ENCODE measurements at places on chromosomes 4 and X. TPM values are rescaled to one million over a fixed set of nuclear protein-coding genes. Genes with fewer than 3 reads are reported as not detected.

The TLR10 gene
- total RNA-seq = 0.14 TPM

The VCX2 gene
- total RNA-seq = 27.8 TPM

The PDCL2 gene
- total RNA-seq = not detected

The HS6ST2 gene
- 6.1 TPM for total RNA-seq

The LPAR4 gene
- 1.0 TPM for total RNA-seq

The TMPRSS11B gene
- total RNA-seq = not detected

The DSPP gene
- not detected for total RNA-seq

The TAF7L gene
- total RNA-seq = not detected

The ACOX3 gene
- total RNA-seq = 65.7 TPM

The PLS3 gene
- total RNA-seq = 32.1 TPM

The CLDN22 gene
- not detected for total RNA-seq

The TLL1 gene
- total RNA-seq = 1.5 TPM

The NLRP2B gene
- 0.57 TPM for total RNA-seq

The MAD2L1 gene
- total RNA-seq = 2.4 TPM

The WDR1 gene
- total RNA-seq = 127 TPM

The NALF2 gene
- 2.2 TPM for total RNA-seq

The AMOT gene
- total RNA-seq = 27.9 TPM

The DCAF4L1 gene
- total RNA-seq = 0.32 TPM

The IGSF1 gene
- total RNA-seq = 1.5 TPM

The METTL14 gene
- 34.7 TPM for total RNA-seq

The AR gene
- total RNA-seq = 119 TPM

The MAGEA8 gene
- total RNA-seq = not detected

The TASL gene
- total RNA-seq = 0.18 TPM

The APBB2 gene
- 17.4 TPM for total RNA-seq

The PDGFRA gene
- 82.2 TPM for total RNA-seq

The EPGN gene
- total RNA-seq = not detected

The SLC25A53 gene
- total RNA-seq = 13.1 TPM

The NOX1 gene
- 0.62 TPM for total RNA-seq

The CXCL11 gene
- total RNA-seq = 0.23 TPM

The TMA16 gene
- total RNA-seq = 12.9 TPM

The SGMS2 gene
- 53.6 TPM for total RNA-seq

The TSR2 gene
- total RNA-seq = 24.7 TPM

The ZIC3 gene
- not detected for total RNA-seq

The PAGE2B gene
- total RNA-seq = not detected

The ZMAT1 gene
- 14.2 TPM for total RNA-seq

The CCDC160 gene
- total RNA-seq = 2.5 TPM

The TAPT1 gene
- 16.2 TPM for total RNA-seq

The DCHS2 gene
- total RNA-seq = 1.8 TPM

The XAGE1A gene
- total RNA-seq = 29.7 TPM

The PIR gene
- total RNA-seq = 8.9 TPM

The GC gene
- total RNA-seq = 0.45 TPM

The STATH gene
- not detected for total RNA-seq

The SLC2A9 gene
- total RNA-seq = 9.8 TPM

The CFAP99 gene
- 7.4 TPM for total RNA-seq

The TLR8 gene
- total RNA-seq = 0.18 TPM

The STAP1 gene
- not detected for total RNA-seq

The MTNR1A gene
- total RNA-seq = 1.3 TPM

The SSX3 gene
- total RNA-seq = 4.1 TPM

The TKTL1 gene
- total RNA-seq = not detected

The CXCL3 gene
- total RNA-seq = 1.4 TPM

The SMR3B gene
- total RNA-seq = not detected

The TRIML2 gene
- total RNA-seq = 0.74 TPM

The IBSP gene
- not detected for total RNA-seq

The ANTXR2 gene
- total RNA-seq = 86.1 TPM

The LANCL3 gene
- total RNA-seq = 1.2 TPM

The FSTL5 gene
- total RNA-seq = 0.45 TPM

The DBET gene
- total RNA-seq = not detected

The TIMM17B gene
- 85.8 TPM for total RNA-seq
